ENCODE measurements at places on chromosomes 16 and 17.

GRCh38 chr16:51157698-51158097 is 6.6 kb upstream of the SALL1 start:
- no peak for DNase-seq

GRCh38 chr16:25372716-25373115 is 115.1 kb upstream of the ZKSCAN2 start:
- DNase-seq = no peak

- DNase-seq = no peak
Measured at GRCh38 chr16:27826893-27827289, 236.6 kb downstream of the GSG1L start.

DNA sequence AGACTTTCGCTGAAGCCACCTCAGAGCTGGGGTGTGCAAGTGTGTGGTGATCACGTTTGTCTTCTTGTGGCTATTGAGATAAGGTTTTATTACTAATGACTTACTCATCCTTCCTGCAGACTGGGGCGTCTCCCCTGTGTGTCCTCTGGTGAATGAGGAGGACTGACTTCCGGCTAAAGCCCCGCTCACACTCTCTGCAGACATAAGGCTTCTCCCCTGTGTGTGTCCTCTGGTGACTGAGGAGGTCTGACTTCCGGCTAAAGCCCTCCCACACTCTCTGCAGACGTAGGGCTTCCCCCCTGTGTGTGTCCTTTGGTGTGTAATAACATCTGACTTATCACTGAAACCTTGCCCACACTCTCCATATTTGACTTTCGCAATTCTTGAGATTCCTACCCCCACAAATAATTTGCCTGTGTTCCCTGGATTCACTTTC is 19.4 kb downstream of the PRDM7 start:
- no peak for DNase-seq

- DNase-seq = no peak
Measured at GRCh38 chr16:24771132-24771778, 41.8 kb downstream of the TNRC6A start.
